ENCODE measurements at places on chromosomes 2 and 18.

- DNase-seq, result no peak
Measured at GRCh38 chr2:26179446-26179913, 6.6 kb downstream of the GAREM2 start.

DNA sequence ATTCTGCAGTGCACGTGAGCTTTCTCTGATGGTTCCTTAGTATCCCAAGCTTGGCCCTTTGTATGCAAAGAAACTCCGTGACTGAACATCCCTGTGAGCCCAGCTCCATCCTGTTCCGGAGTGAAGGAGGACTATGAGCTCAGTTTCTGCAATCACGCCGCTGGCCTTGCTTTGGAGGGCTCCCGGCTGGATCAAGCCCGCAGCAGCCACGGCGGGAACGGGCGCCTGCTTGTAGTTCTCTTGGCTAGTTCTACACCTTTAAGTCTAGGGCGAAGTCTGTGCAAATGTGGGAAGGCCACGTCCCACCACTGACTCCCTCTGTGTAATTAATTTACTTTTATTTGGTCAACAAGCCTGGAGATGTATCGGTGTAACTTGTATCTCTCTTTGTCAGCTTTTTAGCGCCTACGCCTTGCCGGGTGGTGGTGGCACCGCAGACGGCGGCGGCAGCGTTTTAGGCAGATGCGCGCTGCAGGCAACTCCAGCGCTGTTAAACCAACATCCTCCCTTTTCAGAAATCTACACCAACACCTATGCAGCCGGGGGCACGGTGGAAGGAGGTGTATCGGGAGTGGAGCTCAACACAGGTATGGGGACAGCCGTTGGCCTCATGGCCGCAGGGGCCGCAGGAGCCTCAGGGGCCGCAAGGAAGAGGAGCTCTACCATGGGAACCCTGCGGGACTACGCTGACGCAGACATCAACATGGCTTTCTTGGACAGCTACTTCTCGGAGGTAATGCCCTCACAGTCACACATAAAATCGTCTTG lies 34.3 kb downstream of the DSG4 start:
- DNase-seq, result no peak

- DNase-seq, result no peak
Measured at GRCh38 chr2:20431301-20431698, 15.6 kb upstream of the RHOB start.

DNA sequence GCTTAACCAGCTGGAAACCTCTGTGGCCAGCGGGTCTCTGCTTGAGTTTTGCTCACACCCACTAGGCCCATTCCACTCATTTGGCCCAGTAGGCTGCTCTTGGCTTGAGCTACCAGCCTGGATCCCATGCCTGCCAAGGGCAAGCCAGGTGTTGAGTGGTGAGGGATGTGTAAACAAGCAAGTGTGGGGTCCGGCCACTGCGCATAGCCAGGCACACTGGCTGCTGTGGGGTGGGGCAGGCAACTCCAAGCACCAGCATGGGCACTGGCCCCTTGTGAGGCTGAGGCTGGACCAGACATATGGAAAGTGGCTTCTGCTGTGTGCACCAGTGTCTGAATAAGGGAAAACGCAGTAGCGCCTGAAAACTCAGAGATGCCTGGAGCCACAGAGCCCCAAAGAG lies 732.7 kb downstream of the NR4A2 start:
- DNase-seq, result no peak

- no peak for DNase-seq
Measured at GRCh38 chr2:153834662-153835061, 37.1 kb upstream of the GALNT13 start.

GRCh38 chr2:131077182-131077846 lies 15.9 kb downstream of the FAM168B start:
- DNase-seq, result no peak

GRCh38 chr2:196719110-196719872 lies 79.8 kb downstream of the CCDC150 start:
- no peak for DNase-seq

- DNase-seq, result no peak
Measured at GRCh38 chr18:53948991-53949390, 275.5 kb downstream of the MBD2 start.

DNA sequence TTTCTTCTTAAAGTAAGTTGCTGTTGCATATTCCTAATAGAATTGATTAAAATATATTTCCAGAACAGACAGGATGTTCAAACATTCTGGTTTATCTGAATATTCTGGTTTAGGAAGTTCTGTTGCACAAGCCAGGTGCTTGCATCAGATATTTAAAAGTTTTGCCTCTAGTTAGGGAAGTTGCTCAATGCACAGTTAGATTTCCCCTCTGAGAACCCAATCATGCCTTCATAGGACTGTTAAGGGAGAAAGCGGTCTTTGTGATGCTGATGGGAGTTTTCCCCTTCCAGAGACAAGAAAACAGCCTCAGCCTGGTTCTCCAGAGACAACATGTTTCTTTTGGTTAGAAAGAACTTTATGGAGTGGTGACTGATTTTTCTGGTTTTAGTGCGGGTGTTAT lies 65.6 kb upstream of the REV1 start:
- DNase-seq, result no peak

- DNase-seq, result no peak
Measured at GRCh38 chr2:215419113-215419512, 16.8 kb downstream of the FN1 start.

DNA sequence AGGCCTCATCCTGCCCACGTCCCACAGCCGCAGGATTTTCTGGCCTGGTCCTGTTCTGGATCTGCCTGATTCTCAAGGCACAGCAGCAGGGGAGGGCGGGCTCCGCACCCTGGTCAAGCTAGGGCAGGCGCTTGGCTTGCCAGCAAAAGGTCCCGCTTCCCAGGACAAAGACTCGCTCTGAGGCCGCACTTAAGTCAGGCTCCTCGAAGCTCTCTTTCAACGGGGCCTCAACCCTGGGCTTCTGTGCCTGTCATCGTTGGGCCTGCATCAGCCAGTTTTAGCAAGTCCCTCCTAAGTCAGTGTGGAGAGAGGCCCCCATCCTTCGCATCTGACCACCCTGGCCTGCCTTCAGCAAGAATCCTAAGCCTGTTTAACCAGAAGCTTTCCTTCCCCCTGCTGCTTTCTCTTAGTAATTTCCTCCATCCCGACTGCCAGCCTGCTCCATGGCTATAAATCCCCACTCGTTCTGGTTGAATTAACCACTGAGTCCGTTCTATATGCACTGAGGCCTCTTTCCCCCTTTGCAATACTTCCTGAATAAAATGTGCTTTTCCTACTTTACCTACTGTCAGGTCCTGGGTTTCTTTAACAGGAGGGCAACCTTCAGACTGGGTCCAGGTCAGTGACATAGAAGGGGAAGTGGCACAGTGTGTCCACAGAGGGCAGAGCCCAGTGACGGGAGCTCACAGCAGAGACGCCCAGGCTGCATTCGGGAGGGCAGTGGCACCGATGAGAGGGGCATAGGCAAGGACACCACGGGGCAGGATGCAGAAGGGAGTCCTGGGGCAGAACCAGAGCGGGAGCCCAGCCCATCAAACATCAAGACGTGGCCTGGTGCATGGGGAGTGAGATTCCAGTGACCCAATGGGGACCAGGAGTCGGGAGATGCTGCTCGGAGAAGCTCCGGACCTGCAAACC lies 62.7 kb downstream of the SP110 start:
- DNase-seq, result no peak

- DNase-seq, result no peak
Measured at GRCh38 chr18:62757399-62758010, 42.2 kb downstream of the PHLPP1 start.

DNA sequence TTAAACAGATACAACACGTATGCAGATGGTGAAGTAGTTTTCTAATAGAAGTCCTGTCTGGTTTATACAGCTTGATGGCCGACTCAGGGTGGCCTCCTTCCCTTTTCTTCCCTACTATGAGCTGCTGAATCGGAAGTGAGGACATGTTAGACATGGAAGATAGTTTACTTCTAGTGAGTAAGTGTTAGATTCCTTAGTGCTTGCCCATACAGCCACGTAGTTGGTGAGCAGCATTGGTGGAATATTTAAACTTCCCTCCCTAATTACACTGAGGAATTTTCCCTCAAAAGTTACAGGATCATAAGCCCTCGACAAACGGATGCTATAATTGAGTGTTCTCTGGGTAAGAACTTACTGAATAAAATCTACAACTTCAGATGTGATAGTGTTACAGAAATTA lies 52.1 kb downstream of the RHBDD1 start:
- DNase-seq, result no peak

DNA sequence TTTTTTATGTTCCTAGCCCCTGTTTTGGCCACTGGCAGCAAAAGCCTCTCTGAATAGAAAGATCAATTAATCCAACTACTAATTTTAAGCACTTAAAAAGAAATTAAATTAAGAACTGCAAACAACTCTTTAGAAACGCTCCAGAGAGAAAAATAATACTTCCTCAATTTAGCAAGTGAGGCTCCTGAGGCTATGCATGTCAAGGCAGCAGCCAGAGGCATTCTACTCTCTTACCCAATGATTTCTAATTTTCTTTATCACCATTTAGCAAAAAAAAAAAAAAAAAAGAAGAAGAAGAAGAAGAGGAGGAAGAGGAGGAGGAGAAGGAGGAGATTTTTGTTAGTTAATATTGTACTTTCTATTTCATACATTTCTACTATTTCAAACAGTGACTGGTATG lies 68.5 kb downstream of the TMEM237 start:
- no peak for DNase-seq

- DNase-seq, result no peak
Measured at GRCh38 chr18:43705850-43706249, 428.6 kb upstream of the SYT4 start.

GRCh38 chr2:240586919-240587800 lies 626 bp downstream of the CAPN10 start:
- no peak for DNase-seq

- DNase-seq, result no peak
Measured at GRCh38 chr2:160657196-160657595, 163.6 kb upstream of the RBMS1 start.

DNA sequence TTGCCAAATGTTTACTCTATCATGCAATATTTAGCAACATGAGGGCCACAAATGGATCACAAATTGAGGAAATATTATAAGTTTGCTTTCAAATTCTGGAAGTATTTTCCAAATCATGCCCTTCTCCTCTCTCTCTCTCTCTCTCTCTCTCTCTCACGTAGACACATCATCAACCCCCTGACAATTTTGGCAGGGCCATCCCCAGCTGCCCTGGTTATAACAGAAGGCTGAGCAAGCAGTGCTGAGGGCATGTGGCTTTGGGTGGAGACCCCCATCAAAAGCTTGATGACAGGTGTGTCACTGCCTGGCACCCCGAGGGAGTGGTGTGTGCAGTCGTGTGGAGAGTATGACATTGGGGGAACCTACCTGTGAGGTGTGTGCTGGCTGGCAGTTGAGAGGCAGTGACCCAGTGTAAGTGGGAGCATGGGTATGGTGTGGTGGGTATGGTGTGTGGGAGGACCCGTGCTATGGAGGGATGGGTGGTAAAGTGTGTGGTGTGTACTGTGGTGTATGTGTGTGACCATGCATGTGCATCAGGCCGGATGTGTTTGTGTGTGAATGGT lies 224.5 kb downstream of the TTC32 start:
- DNase-seq, result no peak

DNA sequence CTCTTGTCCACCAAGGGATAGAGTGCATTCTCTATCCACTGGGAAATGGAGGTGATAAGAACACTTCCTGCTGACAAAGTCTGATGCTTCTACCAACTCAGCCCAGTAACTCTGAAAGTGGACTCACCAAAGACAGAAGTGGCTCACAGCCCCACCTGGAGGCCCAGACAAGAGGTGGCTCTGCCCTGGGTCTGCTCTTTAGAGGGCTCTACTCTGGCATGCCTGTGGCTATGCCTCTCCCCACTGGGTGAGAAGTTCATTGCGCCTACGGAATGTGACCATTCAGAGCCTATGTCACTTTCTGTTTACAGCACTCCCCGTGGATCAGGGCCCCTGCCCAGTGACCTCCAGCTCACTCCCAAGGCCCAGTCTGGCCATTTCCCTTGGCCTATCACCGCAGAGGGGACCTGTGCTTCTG lies 13.5 kb upstream of the XDH start:
- no peak for DNase-seq

DNA sequence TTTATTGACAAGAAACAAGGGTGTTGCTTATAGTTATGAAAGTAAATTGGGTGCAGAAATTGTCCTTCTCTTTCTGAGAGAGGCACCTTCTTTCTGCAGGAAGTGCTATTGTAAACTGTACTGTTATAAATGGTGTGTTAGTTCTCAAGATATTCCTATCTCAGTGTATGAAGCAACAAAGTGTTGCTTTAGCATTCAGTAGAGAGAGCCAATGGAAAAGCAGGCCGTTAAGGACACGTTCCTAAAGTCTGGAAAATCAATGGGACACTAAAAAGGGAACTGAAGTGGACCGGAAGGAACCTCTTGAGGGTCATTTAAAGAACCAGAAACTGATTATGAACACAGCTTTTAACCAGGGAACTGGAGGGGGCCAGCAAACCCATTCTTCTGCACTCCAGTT lies 510.0 kb upstream of the ZEB2 start:
- DNase-seq, result no peak

DNA sequence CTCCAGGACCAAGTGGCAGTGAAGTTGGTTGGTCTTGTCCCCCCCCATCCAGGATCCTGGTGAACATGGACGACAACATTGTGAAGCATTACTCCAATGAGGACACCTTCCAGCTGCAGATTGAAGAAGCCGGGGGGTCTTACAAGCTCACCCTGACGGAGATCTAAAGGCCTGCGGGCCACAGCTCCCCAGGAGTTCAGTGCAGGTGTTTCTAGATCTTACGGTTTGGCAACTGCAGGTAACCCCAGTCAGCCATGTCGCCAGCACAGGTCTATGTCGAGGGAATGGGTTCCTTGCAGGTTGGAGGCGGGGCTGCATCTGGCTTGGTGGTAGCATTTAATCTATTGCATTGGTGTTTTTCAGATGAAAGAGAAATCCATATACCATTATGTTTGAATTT lies 42.8 kb upstream of the KLF11 start:
- DNase-seq, result no peak

- DNase-seq, result no peak
Measured at GRCh38 chr2:20514596-20515269, 67.9 kb downstream of the RHOB start.

DNA sequence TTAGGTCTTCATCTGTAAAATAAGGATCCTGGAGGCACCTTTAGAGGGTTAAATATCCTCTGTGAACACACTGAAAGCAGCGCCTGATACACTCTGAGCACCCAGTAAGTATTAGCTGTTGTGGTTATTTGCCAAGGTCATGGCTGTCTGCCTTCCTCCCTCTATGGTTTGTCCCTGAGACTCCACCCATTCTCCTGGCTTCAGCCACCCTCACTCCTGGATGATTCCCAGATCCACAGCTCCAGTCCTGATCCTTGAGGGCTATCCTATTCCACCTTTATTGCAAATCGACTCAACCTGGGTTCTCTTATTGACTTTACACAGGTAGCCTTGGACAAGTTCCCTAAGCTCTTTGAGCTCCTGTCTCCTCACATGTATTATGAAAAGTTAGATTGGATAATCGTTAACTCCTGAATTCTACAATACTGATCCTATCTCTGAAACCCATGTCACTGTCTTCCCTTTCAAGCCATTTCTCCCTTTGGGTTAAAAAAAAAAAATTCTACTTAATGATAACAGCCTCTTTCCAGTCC lies 162.3 kb downstream of the LAMA3 start:
- DNase-seq, result no peak

DNA sequence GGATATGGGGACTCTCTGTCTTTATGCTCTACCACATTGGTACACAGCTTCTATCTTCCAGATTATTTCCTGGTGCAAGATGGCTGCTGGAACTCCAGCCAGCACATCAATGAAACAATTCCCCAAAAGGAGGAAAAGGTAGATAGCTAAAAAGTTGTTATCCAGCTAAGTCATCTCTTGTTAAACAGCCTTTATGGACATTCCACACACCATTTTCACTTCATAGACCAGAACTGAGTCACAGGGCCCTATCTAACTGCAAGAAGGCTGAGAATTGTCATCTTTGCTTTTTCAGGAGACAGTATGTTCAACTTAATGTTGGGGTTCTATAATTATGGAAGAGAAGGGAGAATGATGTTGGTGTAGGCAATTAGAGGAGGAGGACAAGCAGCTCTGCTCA lies 133.3 kb upstream of the NOSTRIN start:
- no peak for DNase-seq
